ENCODE measurements at places on chromosomes 1 and 21. TPM values are rescaled to one million over a fixed set of nuclear protein-coding genes. Genes with fewer than 3 reads are reported as not detected.
A peak's percentile ranks its signal among the peaks of the same experiment; 100 is the strongest.

The SYPL2 gene
- total RNA-seq, result under 0.01 TPM

The WNT2B gene
- 0.56 TPM for total RNA-seq

The COL24A1 gene
- total RNA-seq, result 2.5 TPM

The CR1L gene
- total RNA-seq, result not detected

- H3K36me3 ChIP-seq, result peaks cover 24% of the 10 kb centered on the region
- H3K27ac ChIP-seq, result peak overlapping the region; percentile 33
- no peak overlapping the region for H3K4me3 ChIP-seq
- peak; percentile 91 for DNase-seq
- H3K4me1 ChIP-seq, result peaks cover 17% of the 10 kb centered on the region
Measured at GRCh38 chr1:27970401-27970800, 10.6 kb downstream of the XKR8 start.

DNA sequence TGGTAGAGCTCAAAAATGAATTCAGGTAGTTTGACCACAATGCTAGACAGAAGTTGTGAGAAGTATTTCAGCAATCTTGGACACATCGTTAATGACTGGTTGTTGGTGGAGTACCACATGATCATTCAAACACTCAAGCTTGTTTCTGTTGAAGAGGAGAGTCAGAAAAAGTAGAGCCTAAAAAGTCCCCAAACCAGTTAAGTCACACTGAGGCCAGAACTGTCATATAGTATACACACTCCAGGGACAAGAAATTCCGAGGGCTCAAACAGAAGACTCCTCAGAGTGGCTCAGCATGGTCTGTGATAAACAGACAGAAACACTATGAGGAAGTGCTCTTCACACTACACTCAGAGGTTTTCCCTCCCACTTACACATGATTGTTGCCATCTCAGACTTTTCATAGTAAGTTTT, 5.8 kb downstream of the TRIM33 start:
- H3K4me3 ChIP-seq, result no peak overlapping the region
- no peaks in the 10 kb centered on the region for H3K27me3 ChIP-seq
- no peak for DNase-seq
- peaks cover 2% of the 10 kb centered on the region for H3K4me1 ChIP-seq

DNA sequence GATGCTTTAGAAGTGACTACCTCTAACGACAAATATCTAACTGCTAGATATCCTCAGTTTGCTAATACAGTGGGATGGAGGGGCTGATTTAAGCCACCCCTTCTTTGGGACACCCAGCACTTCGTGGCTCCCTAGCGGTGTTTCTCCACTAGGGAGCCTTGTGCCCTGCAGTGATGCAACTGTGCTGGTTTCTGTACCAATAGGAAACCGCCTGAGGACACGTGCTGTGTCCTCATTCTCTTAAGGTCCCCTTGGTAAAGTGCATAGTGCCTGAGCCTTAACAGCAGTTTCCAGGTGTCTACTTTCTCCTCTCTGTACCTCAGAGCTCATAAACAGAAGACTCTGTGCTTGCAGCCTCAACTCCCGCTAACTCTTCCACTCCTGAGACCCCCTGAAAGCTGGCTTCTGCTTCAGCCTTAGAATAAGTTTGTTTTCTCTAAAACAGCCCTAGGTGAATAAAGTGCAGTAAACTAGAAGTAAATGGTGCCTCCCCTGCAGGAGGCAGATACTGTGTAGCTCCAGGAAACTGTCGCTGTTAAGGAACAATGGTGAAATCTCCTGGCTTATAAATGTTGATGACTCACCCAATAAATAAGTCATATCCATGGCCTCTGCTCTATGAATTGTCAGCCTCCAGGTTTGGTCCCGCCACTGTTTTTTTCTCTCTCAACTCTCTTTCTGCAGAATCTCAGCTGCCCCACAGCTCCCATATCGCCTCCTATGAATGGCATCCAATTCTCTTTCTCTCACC, 130.4 kb downstream of the AK5 start:
- H3K27ac ChIP-seq, result no peak overlapping the region
- peaks cover 6% of the 10 kb centered on the region for H3K36me3 ChIP-seq
- peaks cover 4% of the 10 kb centered on the region for H3K4me1 ChIP-seq
- DNase-seq, result peak; percentile 66
- no peak overlapping the region for H3K4me3 ChIP-seq

- H3K27me3 ChIP-seq, result no peaks in the 10 kb centered on the region
- peaks cover 11% of the 10 kb centered on the region for H3K4me1 ChIP-seq
- no peak overlapping the region for H3K4me3 ChIP-seq
- no peak for DNase-seq
Measured at GRCh38 chr1:211335522-211336157, 9.0 kb downstream of the TRAF5 start.

DNA sequence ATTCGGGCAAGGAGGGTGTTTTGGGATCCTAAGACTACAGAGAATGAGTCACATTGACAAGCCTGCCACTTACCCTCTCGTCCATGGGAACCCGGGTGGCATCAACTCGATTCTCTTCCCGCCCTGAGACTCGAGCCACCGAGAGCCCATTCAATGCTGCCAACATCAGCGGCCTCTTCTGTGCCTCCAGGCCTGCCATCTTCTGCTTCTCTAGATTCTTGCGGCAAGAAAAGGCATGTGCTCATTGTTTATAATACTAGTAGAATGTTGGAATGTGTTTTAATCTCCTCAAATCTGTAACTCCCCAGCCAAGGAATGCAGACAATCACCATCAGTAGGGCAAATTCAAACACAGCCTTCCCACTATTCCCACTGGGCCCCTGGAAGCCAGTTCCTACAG, 96.9 kb downstream of the SMYD2 start:
- no peaks in the 10 kb centered on the region for H3K27me3 ChIP-seq
- DNase-seq, result peak; percentile 80
- H3K27ac ChIP-seq, result peak overlapping the region; percentile 76
- H3K36me3 ChIP-seq, result peaks cover 38% of the 10 kb centered on the region
- peaks cover 13% of the 10 kb centered on the region for H3K4me1 ChIP-seq

GRCh38 chr1:67570486-67571143, 114.4 kb upstream of the GADD45A start:
- H3K27ac ChIP-seq, result peak overlapping the region; percentile 13
- H3K4me3 ChIP-seq, result no peak overlapping the region
- peak; percentile 97 for DNase-seq
- H3K36me3 ChIP-seq, result no peaks in the 10 kb centered on the region
- no peaks in the 10 kb centered on the region for H3K27me3 ChIP-seq
- peaks cover 22% of the 10 kb centered on the region for H3K4me1 ChIP-seq

GRCh38 chr1:28782011-28782410, 30.0 kb upstream of the OPRD1 start:
- H3K4me1 ChIP-seq, result no peaks in the 10 kb centered on the region
- DNase-seq, result no peak
- no peaks in the 10 kb centered on the region for H3K27me3 ChIP-seq
- no peaks in the 10 kb centered on the region for H3K36me3 ChIP-seq
- no peak overlapping the region for H3K4me3 ChIP-seq

DNA sequence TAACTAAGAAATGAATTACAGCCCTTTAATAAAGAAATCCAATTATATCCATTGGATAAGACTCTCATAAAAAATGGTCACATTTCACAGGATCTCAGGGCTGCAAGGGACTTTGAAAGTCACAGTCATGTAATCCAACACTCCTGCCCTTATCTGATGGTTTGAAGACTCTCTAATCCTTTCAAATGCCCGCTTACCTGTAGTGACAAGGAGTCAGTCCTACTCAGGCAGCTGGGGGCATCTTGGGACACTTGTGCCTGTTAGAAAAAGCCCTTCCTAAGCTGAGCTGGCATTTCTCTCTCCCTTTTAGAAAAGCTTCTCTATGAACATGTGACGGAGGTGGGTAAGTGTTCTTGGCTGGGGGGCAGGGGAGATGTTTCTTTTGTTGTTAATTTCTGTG, 11.0 kb upstream of the ZNF691 start:
- H3K36me3 ChIP-seq, result peaks cover 6% of the 10 kb centered on the region
- no peak overlapping the region for H3K27ac ChIP-seq
- H3K4me1 ChIP-seq, result no peaks in the 10 kb centered on the region
- H3K27me3 ChIP-seq, result no peaks in the 10 kb centered on the region
- no peak for DNase-seq

GRCh38 chr1:121418369-121419049, 233.7 kb downstream of the SRGAP2C start:
- H3K27ac ChIP-seq, result no peak overlapping the region
- no peak for DNase-seq
- no peaks in the 10 kb centered on the region for H3K4me1 ChIP-seq
- no peaks in the 10 kb centered on the region for H3K27me3 ChIP-seq

All from IMR-90 (cell line).